Kidney (tissue), 22 donors: ENCODE measurements at places on chromosomes 11 and 22.

DNA sequence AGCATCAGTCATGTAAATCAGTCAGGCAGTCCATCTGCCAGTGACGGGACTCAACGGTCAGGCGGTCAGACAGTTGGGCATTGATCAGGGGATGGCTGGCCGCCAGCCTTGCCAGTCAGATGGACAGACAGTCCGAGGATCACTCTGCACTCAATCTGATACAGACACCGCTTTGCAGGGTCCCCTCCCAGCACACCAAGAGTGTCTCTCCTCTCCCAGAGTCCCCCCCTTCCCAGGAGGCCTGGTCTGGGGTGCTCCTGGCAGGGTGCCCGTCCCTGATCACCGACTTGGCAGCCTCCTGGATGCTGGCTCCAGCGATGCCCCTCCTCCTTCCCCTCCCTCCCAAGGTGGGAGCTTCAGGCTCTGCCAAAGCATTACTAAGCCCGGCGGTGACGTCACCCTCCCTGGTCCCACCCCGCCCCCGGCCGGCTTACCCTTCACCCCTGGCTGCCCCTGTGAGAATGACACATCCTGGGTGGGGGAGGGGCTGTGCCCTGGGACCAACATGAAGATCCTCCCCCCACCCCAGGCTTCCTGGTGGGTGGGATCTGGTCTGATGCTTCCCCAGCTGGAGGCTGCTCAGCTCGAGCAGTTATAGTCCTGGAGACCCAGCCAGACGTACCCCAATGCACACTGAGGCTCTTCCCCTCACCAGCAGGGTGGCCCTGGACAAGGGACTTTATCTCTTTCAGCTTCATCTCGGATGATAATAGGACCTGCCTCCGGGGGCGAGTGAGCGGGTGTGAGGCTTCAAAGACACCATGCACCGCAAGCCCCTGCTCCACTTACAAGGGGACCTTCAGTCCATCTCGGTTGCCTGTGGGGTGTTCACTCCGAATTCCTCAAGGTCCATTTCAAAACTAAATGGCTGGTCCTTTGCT is 69.2 kb downstream of the CD82 start:
- DNase-seq = peak; percentile 96

DNA sequence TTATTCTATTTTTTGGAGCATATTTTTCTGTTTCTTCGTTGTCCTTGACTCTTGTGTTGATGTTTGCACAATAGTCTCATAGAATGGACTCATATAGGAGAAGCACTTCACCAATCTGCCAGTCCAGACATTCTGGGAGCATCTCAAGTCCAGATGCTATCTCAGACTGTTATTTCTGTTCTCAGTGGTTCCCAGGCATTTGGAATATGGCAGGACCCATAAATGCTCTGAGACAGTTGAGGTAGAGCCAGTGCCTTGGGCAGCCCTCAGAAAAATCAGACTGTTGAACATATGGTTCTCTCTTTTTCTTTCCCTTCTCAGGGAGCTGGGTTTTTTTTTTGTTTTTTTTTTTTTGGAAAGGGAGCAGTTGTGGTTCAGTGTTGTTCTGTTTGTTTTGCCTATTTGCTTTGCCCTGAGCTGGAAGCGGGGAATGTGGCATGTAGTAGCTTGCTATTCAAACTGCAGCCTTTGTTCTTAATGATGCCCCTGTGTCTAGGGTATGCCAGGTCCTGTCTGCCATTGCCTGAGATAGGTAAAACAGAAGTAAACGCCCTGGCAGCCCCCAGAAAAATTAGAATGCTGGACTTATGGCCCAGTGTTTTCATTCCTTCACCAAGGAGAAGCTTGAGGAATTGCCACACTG is 3.7 kb upstream of the MS4A2 start:
- DNase-seq = no peak

- DNase-seq = no peak
Observed at GRCh38 chr22:38449776-38450175, 5.2 kb downstream of the KCNJ4 start.

DNA sequence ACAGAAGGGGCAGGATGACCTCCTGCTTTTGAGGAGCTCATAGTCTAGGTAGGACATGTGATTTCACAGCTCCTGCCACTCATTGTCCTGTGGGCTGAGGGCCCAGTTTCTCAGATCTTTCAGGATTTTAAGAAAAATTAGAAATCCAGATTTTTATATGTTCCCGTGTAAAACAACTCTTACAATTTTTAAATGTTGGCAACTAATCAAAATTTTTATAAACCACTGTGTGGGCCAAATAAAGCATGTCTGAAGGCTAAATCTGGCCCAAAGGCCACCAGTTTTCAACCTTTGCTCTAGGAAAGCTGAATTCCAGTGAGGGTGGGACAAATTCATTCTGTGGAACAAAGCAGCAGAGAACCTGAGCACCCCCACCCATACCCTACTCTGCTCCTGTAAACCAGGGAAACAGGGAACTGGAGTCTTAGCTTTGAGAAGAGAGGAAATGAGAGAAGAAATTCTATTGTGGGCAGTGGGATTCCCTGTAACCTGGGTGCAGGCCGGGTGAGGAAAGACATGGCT is 20.6 kb downstream of the LRRC32 start:
- no peak for DNase-seq

DNA sequence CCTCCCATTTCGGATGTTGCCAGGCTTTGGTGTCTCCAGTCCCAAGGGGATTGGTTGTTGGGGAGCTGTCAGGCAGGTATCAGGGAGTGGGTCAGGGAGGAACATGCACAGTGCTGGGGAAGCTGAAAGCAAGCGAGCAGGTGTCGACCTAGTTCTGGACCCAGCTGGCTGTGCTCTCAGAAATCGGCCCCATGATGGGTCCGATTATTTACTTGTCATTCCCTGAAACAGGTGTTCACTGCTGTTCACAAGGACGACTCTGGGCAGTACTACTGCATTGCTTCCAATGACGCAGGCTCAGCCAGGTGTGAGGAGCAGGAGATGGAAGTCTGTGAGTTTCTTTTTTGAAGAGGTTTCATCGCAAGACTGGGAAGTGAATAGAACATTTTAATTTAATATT is 76.8 kb downstream of the JAM3 start:
- no peak for DNase-seq

DNA sequence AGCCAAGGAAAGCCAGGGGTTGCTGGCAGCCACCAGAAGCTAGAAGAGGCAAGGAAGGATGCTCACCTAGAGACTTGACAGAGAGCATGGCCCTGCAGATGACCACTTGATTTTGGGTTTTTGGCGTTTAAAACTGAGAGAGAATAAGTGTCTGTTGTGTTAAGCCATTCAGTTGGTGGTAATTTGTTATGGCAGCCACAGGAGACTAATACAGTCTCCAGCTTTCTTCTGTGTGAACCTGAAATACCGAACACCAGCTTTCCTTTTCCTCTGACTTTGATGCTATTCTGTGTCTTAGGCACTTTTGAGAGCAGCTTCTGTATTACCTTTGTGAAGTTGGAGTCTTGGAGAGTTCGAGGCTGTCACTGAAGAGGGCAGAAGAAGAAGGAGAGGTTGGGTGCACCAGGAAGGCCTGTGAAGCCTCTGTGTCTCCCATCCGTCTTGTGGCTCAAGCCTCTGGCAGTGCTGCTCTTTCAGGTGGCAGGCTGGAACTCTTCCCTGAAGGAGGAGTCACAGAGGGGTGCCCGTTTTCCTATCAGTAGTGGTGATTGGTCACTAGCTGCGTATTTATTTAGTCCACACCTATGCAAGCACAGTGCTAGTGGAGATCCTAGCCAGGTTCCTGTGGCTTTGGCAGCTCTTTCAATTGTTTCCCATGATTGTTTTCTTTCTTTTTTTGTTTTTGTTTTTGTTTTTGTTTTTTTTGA is 2.5 kb downstream of the TBC1D22A start:
- no peak for DNase-seq

- DNase-seq = peak; percentile 39
Observed at GRCh38 chr11:31815711-31816467, 4.8 kb upstream of the PAX6 start.

DNA sequence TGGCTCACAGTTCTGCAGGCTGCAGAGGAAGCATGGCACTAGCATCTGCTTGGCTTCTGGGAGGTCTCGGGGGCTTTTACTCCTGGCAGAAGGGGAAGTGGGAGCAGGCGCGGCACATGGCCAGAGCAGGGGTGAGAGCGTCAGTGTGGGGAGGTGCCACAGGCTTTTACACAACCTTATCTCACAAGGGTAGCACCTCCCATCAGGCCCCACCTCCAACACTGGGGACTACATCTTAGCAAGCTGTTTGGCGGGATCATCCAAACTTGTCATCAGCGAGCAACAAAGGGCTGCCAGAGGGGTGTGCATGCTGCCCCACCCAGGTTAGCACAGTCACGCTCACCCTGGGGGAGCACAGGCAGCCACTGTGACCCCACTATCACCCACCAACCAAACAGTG is 18.9 kb upstream of the YPEL1 start:
- DNase-seq = no peak

DNA sequence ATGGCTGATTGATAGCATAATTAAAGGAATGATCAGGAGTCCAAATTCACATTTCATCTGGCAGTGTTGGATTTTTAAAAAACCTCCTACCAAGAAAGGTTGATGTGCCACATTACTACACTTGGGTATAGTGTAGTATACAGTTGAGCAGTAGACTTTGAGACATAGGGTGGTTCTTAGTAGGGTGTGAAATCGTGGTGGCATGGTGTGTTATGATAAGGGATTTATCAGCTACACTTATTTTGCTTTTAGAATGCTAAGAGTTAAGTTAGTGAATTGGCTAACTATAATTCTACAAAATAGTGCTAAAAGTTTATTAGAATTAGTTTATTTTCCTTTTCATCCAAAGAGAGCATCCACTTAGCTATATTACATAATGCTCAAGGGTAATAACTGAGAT is 13.1 kb downstream of the TBCEL start:
- DNase-seq = no peak

- no peak for DNase-seq
Observed at GRCh38 chr11:135069890-135070289, 657.8 kb upstream of the B3GAT1 start.

GRCh38 chr22:50705219-50705691 is 32.6 kb downstream of the SHANK3 start:
- DNase-seq = peak; percentile 95

DNA sequence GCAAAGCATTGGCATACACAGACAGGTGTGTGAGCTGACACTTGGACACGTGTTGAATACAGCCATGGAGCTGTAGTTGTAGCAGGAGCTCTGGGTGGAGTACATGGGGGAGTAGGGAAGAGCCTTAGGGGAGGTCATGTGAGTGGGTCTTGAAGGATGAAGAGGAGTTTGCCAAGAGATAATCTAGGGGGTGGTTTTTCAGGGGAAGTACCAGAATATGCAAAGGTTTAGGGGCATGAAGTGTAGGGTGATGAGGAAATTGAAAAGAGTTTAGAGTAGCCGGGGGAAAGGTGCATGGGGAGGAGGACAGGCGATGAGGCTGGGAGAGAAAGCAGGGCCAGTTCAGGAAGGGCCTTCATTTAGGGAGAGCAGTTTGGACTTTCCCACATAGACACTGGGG is 74.5 kb downstream of the GRIK4 start:
- no peak for DNase-seq

GRCh38 chr11:72719144-72719543 is 33.1 kb downstream of the ARAP1 start:
- no peak for DNase-seq

- no peak for DNase-seq
Observed at GRCh38 chr22:35777335-35777975, 59.8 kb downstream of the APOL5 start.

DNA sequence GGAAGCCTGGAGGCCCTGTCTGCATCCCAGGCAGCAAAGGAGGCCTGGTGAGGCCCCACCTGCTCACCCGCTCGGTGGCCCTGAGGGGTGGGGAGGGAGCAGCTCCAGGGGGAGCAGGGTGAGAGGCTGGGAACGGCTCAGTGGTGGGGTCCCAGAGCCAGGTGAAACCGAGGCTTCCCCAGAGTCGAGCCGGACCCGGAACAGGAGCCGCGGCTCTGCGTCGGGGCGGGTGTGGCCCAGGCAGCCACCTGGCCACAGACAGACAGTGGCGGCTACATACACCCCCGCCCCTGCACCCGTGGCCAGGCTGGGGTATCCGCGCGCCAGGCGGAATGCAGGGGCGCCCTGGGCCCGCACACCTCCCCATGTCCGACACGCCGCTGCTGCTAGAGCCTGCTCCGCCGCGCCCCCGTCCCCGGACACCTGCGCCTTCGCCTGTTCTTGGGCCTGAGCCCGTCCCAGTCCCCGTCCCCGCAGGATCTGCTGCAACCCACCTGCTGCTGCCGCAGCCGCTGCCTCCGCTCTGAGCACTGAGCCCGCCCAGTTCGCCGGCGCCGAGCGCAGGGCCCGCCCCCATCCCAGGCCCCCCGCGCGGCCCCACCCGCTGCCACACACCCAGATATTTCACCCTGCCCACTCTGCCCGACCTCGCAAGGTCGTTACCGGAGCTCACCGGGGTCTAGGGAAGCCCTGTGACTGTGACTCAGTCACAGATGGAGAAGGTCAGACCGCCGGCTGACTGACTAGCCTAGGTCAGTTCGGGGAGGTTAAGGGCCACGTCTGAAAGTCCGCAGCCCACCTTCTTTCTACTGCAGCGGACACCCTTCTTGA is at the start of gene SLC7A4:
Gene SLC7A4 (minus strand): TSS at position 525 of the 831 bp plus-strand sequence. CDS start 749 bp downstream, outside the sequence.
- DNase-seq = peak; percentile 43

DNA sequence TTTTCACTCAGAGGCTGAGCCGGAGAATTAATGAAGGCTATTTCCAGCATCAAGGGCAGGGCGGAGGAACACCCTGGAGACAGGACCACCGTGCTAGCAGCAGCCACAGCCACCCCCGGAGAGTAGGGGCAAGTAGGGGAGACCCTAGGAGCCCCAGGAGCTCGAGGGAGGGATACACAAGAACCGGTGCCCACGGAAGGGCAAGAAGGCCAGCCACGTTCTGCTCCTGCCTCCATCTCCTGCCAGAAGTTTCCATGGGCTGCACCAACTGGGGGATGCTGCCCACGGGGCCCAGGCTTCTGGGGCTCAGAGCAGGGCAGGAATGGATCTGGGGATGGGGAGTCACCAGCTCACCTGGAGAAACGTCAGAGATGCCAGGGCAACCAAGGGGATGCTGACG is 626.8 kb downstream of the TBC1D22A start:
- peak; percentile 45 for DNase-seq

DNA sequence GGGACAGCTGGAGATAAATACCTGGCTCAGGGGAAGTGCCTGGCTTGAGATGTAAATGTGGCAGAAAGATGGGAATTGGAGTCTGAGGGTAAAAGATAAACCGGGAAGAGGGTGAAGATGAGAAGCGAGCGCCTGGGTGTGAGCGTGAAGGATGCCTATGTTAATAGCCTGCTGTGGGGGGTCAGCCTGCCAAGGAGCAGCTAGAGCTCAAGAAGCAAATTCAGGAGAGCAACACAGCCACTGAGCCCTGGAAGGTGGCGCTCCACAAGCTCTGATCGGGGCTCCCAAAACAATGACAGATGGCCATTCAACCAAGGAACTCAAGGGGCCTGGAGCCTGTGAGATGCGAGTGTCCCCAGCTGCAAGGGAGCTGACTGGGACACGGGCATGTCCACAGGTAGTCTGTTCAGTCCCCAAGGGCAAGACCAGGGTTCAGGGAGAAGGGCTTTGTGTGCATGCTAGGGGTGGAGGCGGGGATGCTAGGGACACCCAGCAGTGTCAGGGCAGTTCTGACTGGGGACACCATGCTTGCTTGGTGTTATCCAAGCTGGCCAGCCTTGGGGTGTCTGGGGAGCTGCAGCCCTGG is 2.8 kb downstream of the GSC2 start:
- DNase-seq = no peak
